Activated CD4-positive, alpha-beta T cell treated with anti-CD3 and anti-CD28 coated beads, Interleukin-2, amount 50 U/mL, for 16 hours (primary cell): ENCODE measurements at places on chromosomes 3 and 15.

- no peak for DNase-seq
Observed at GRCh38 chr15:60049948-60050347, 45.8 kb downstream of the FOXB1 start.

GRCh38 chr3:29310865-29311264, 30.0 kb downstream of the RBMS3 start:
- no peak for DNase-seq

- no peak for DNase-seq
Observed at GRCh38 chr15:65569728-65570127, 39.5 kb downstream of the HACD3 start.

DNA sequence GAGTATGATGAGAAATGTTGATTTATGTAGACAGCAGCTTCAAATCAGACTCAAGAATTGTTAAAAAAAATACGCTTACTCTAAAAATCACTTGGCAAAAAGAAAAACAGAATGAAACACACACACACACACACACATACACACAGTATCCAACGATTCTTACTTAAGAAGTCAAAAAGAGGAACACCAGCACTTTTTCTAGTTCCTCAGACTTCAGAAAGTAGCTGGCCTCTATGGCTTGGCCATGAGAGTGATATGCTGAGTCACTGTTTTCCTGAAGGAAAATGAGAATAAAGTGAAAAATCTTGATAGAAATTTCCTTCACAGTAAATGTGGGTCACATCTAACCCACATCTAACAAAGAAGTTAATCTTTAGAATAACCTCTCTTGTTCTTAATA, 22.1 kb downstream of the CNTN3 start:
- no peak for DNase-seq

DNA sequence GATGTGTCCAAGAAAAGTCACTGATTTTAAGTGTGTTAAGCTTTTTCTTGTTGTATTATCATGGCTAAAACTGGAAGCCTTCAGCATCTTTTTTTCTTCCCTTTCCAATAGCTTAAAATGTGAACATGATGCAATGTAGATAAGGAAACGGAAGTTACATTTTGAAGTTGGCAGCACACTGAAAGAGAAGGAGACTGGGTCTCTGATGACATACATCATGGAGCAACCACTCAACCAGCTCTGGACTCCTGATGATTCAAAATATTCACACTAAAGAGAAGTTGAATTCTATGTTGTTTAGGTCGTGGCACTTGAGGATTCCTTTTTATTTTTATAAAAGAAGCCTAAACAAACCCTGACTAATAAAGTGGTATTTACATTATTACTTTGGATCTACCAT, 488.3 kb upstream of the ALCAM start:
- no peak for DNase-seq

- no peak for DNase-seq
Observed at GRCh38 chr3:70464876-70465275, 152.4 kb upstream of the MDFIC2 start.

GRCh38 chr3:64438812-64439211, 213.5 kb upstream of the PRICKLE2 start:
- no peak for DNase-seq

- no peak for DNase-seq
Observed at GRCh38 chr3:128402319-128402718, 64.4 kb downstream of the DNAJB8 start.

GRCh38 chr3:170128259-170128976, 53.1 kb downstream of the PHC3 start:
- peak; percentile 20 for DNase-seq

GRCh38 chr3:48456456-48456855, 9.9 kb downstream of the ATRIP start:
- no peak for DNase-seq

- no peak for DNase-seq
Observed at GRCh38 chr15:32831485-32831884, 113.7 kb downstream of the GREM1 start.

DNA sequence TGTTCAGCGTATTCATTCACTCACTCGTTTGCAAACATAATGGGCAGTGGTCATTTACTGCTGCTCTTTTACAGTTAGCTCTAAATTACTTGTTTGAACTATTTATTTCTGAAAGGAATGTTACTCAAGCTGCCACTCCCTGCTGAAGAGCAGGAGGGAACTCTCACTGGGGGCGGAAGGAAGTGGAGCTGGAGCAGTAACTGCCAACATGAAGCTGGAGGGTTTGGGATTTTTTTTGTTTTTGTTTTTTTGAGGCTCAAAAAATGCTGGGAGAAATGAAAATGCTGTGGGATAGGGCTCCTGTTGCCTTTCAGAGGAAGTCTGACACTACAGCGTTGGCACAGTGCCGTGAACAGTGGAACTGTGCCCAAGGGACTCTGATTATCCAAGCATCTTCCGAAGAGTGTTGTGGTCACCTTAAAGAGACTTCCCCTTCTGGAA, 44.1 kb downstream of the SENP2 start:
- no peak for DNase-seq
